ENCODE measurements at places on chromosomes 5 and 9.

DNA sequence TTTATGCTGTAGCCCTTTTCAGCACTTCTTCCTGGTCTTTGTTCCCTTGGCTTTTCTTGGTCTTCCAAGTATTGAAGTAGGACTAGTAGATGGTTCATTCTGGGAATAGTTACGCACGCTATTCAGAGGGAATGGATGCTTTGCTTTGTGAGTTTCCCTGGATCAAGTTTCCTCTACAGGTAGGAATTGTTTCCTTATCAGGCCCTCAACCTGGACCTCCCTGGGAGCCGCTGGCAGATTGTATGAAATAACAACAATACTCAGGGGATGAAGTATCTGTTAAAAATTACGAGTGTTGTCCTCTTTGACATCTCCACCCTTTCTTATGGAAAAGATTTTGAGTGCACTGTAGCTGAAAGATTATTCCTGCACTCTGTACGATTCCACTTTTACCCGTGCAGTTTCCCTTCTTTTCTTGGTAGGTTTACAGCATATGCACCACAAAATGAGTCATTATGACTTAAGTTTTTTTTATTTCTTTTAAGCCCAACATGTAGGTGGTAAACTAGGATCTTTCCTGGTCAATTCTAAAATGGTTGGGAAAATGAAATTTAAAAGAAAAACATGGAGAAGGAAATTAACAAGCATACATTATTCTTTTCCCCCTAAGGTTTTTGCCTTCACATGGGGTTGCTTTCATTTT is 57.9 kb downstream of the ARHGAP26 start:
- no peak for DNase-seq

- DNase-seq: no peak
Measured at GRCh38 chr9:93203718-93204469, 20.0 kb downstream of the WNK2 start.

GRCh38 chr5:34584165-34584564 is 72.0 kb upstream of the RAI14 start:
- DNase-seq: no peak

GRCh38 chr9:109098960-109099308 is 20.8 kb downstream of the TMEM245 start:
- DNase-seq: no peak

GRCh38 chr9:88692827-88693226 is 157.8 kb downstream of the NXNL2 start:
- no peak for DNase-seq

- DNase-seq: no peak
Measured at GRCh38 chr5:65117525-65117924, 348.8 kb downstream of the CWC27 start.

- DNase-seq: peak; percentile 58
Measured at GRCh38 chr5:95808686-95809413, 13.7 kb downstream of the GLRX start.

- DNase-seq: no peak
Measured at GRCh38 chr5:102666164-102666946, 88.8 kb upstream of the PAM start.

GRCh38 chr9:34737677-34738260 is 27.8 kb upstream of the CCL21 start:
- DNase-seq: no peak

GRCh38 chr5:94376672-94377345 is 241.6 kb downstream of the KIAA0825 start:
- DNase-seq: no peak

GRCh38 chr5:181204826-181205760 is at the start of gene TRIM7:
TSS of gene TRIM7 (minus strand) at chr5:181205196. CDS start at chr5:181205110, 86 bp downstream.
- no peak for DNase-seq

DNA sequence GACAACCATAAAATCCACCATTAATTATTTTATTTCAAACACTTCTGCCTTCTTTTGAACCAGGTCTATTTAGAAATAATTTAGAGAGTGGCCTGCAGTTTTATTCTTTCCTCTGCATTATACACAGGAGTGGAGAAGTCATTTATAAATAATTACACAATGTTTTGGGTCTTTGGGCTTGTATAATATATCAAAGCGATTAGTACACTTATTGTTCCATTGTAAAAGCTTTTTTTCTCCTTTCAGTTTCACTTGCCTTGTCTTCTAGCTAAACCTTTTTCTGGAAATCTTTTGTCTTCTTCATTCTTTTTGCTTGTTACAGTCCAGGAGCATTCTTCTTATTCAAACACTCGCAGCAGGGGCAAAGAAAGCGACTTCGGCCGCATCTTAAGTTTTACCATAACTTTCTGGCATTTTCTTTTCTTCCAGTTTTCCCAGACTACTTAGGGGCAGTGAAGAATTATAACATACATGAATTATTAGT is 7.3 kb upstream of the NEUROG1 start:
- DNase-seq: no peak

DNA sequence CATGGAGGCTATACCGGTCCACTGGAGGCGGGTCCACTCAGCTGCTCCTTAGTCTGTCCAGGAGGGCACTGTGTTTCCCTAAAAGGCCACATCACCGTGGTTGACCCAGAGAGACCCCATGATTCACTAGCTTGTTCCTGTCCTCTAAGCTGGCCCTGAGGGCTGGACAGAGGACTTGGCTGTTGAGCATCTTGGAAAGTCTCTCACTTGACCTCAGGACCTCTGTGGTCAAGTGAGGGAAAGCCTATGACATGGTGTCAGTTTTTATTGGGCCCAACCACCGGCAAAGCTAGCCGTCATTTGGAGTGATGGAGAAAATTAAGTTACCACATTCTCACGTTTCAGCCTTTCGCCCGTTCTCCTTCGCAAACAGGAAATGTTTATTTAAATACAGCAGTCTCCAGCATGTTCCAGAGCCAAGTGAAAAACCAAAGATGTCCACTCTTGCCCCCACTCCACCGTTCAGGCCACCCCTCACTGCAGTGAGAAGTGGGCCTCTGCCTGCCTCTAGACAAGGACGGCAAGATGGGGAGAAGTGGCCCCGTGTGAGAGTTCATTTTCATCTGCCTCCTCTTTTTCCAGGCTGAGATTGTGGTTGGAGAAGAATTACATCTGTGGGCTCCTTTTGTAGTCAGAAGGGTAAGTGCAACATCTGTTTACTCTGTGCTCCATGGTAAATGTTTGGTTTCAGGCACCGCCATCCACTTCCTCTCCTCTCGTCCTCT is 4.4 kb downstream of the SLIT3 start:
- no peak for DNase-seq

- no peak for DNase-seq
Measured at GRCh38 chr5:29852329-29852728, 1341.2 kb upstream of the CDH6 start.

- DNase-seq: no peak
Measured at GRCh38 chr9:109451311-109452025, 46.6 kb downstream of the PTPN3 start.

GRCh38 chr5:172052450-172053236 is 46.2 kb upstream of the FBXW11 start:
- DNase-seq: no peak

- DNase-seq: no peak
Measured at GRCh38 chr5:67335426-67335825, 138.8 kb upstream of the CD180 start.

DNA sequence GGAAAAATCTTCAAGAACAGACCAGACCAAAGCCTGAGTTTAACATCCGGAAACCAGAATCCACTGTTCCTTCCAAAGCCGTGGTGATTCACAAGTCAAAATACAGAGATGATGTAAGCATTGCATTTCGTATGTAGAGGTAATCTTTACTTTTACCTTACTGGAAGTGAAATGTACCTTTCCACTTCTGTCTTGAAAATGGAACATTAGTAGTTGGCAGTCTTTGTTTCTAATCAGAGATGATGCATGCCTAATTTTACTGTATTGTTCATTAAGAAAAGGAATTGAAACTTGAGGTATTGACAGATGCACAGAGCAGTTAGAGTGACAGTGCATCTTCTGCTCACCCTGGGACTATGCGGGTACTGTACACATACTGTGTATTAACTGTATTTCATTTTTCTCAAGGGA is 34.6 kb downstream of the HABP4 start:
- DNase-seq: no peak

- DNase-seq: no peak
Measured at GRCh38 chr5:139692679-139693308, 44.6 kb downstream of the CXXC5 start.

DNA sequence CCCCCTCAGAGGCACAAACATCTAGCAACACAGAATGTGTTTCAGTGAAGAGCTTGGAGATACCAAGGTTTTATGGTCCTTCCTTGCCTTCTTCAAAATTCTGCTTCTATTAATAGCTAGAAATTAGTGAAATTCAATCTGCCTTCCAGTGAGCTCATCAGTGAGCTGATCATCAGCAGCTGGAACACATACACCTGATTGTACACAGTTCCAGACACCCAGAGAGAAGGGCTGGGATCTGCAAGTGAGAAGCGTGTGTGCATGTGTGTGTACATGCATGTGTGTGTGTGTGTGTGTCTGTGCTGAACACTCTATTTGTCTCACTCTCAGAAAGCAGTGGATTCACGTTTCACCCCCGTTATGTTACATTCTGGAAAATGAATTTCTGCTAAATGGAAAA is 28.5 kb downstream of the CFAP90 start:
- DNase-seq: no peak

DNA sequence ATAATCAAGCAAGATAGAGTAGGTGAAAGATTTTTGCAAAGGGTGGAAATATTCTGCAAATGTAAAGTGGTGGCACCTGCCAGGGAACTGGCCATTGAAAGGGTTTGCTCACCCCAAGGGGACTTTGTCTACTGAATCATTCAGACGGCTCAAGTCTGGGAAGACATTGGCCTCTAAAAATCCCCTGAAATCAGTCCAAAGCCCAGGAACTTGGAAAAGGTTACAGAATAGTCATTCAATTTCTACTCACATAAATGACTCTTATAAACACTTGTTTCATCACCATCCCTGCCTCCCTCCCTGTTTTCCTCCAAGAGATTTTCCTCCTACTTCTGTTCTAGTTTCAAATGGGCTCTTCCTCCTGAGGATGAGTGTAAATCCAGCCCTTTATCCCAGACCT is 28.5 kb downstream of the ZNF366 start:
- no peak for DNase-seq

DNA sequence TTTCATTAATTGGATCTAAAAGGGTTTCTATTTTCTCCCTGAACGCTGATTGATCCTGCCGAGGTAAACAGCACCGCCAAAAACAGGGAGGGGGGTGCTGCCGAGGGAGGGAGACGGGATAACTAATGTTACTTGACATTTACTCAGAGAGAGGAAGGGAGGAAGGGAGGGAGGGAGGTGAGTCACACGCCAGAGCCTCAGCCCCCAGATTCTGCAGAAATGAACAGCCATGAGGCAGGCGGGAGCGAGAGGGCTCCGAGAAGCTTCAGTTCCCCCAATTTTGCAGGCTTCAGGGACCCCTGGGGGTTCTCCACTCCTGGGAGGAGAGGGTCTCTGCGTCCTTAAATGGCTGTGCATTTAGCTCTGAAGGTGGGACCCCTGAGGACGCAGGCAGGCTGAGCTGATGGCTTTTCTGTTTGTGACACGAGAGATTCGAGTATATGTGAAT is 59.1 kb upstream of the IER5L start:
- peak; percentile 26 for DNase-seq

- no peak for DNase-seq
Measured at GRCh38 chr5:160657622-160658458, 194.2 kb downstream of the ATP10B start.

DNA sequence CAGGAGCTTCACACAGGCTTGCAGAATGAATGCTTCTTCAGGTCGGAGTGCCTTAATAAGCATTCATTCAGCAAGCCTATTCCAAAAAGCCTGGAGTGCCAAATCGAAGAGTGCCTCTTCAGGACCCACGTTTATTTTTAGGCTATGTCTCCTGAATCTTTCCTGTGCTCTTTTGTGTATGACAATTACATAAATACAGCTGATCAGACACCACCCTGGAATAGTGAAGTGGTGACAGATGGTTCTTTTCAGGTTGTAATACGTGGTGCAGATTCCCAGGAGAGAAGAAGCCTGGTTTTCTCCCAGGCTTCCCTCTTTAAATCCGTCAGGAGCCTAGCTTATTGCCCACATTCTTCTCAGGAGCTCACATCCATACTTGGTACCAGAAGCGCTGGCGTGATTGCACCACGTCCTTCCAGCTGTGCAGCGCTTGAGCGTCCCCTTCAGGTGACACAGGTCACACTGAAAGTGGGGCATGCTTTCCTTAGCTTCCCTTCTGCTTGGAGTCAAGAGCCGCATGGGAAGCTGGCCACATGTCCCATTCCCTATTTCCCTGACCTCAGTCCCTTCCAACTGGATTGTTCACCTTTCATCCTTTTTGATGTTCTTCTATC is 123.1 kb downstream of the ADCY2 start:
- DNase-seq: no peak

DNA sequence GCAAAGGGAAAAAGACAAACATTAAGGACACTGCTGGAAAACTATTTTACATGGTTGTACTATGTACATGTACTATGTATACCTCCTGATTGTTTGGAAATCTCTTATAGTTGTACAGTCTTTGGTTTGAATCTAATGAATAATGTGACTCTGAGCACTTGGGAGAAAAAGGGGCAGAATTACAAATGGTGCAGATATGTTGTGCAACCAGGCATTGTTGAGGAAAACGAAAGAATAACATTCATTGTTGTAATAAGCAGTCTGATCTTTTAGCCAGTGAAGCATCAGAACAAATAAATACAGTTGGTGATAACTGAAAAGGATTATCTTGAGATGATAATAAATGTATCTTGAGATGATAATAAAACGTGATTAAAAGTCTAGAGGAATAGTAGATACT is 87.2 kb downstream of the CSNK1G3 start:
- DNase-seq: no peak

DNA sequence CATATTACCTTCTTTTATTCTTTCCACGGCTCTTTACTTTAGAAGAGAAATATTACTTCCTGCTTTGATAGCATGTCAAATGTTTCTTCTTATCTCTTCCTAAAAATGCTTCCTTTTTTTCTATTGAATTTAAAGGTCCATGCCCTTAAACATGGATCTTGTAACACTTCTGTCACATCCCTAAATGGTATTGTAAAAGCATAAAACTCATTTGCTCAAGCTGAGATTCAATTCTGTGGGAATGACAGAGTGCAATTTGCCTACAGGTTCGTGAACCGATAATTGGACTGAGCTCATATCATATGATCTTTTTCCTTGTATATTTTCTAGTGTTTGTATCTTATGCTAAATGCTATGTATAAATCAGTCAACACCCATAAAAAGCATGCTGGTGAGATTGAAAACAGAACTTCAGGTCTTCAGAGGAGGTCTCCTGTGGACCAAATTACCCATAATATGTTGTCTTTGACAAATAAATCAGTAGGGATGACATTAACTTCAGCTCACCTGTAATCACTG is 429.3 kb downstream of the TMEM232 start:
- DNase-seq: no peak

GRCh38 chr5:110203661-110204060 is 513.9 kb downstream of the MAN2A1 start:
- DNase-seq: no peak

- DNase-seq: no peak
Measured at GRCh38 chr5:23014825-23015224, 161.7 kb upstream of the CDH12 start.

- no peak for DNase-seq
Measured at GRCh38 chr5:148799737-148800527, 26.5 kb upstream of the ADRB2 start.

DNA sequence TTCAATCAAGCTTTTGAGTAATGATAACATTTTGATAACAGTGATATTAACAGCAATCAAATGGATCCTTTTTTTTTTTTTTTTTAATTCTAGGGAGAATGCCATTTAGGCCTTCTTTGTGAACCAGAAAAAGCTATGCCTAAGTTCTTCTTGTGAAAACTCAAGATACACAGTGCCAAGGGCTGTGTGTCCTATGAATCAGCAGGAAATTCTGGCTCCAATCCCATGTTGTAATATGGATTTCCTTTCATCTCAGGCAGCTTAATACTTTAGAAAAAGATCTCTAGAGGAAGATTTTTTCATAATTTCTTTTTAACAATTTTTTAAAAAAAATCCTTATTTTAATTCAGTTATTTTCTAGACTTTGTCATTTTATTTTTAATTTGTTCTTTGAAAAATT is 96.1 kb downstream of the NUDT12 start:
- no peak for DNase-seq

Measured in stimulated activated CD4-positive, alpha-beta T cell treated with anti-CD3 and anti-CD28 coated beads, TNF-alpha, amount 100 ng/mL, for 1 hour (primary cell).